ENCODE measurements at places on chromosomes 3 and 15.
A peak's percentile ranks its signal among the peaks of the same experiment; 100 is the strongest.

- DNase-seq: no peak
These were observed 514.6 kb downstream of the NLGN1 start for GRCh38 chr3:173912126-173912525.

DNA sequence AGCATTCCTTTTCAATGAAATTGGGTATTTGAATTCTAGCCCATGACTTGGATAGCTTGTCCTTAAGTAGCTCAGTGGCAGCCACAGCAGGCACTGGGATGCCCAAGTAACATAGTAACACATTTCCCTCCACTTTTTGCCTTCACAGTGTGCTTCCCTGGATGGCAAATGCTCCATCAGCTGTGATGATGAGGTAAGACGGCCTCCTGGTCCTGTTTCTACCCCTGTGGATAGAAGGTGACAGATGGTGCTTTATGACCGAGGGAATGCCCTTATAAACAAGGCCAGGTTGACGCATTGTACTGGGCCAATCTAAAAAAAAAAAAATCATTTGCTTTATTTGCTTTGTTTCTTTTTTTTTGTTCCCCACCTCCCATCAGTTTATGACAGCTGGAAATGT is 41.8 kb upstream of the LRTM1 start:
- DNase-seq: no peak

DNA sequence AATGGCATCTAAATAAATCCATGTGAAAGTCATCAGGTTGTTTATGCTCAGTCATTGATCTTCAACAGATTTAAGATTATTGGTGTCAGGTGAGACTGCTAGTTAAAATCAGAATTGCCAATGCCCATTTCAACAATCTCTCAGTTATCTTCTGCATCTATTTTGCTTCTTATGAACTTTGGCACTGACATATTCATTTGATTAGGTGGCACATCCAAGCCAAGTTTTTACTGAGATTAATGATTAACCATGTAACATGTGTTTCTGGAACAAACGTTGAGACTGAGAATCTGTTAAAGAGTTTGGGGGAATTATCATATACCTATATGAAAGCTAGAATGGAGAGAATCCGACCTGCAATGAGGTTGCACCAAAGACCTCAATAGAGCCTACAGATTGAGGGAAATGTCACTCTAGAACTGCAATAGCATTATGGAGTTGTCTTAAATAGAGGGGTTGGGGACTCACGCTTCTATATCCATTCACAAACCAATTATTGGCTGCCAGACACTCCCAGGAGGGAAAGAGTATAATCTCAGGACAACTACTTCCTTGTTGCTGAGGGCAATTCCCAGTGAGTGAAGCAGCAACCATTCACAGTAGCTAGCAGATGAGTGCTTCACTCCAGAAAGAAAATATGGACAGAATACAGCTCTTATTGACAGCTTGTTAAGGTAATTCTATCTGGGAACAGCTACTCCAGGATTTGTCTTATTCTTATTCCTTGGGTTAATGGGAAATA is 891.3 kb downstream of the SQOR start:
- DNase-seq: no peak

DNA sequence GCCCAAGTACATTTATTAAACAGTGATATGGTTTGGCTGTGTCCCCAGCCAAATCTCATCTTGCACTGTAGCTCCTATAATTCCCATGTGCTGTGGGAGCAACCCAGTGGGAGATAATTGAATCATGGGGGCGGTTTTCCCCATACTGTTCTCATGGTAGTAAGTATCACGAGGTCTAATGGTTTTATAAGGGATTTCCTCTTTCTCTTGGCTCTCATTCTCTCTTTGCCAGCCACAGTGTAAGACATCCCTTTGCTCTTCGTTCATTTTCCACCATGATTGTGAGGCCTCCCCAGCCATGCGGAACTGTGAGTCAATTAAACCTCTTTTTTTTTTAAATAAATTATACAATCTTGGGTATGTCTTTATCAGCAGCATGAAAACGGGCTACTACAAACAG is 228.0 kb upstream of the TP63 start:
- DNase-seq: no peak

DNA sequence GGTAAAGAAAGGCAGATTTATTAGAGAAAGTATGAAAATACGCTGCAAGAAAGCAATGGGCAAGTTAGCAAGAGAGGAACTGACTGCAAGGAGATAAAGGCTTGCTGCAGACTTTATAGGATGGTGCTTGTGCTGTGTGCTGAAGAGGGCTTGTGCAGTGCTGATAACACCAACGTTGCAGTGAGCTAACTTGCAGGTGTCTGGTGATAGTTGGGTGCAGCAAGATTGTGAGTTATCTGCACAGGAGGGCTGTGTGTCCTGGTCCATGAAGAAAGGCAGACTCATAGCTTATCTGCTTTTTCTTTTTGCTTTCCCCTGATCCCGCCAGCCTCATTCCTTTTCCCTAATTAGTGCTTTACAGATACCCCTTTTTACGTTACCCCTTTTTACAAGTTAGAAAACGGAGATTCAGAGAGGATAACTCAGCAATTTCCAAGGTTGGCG is 58.0 kb upstream of the ZNF148 start:
- no peak for DNase-seq

DNA sequence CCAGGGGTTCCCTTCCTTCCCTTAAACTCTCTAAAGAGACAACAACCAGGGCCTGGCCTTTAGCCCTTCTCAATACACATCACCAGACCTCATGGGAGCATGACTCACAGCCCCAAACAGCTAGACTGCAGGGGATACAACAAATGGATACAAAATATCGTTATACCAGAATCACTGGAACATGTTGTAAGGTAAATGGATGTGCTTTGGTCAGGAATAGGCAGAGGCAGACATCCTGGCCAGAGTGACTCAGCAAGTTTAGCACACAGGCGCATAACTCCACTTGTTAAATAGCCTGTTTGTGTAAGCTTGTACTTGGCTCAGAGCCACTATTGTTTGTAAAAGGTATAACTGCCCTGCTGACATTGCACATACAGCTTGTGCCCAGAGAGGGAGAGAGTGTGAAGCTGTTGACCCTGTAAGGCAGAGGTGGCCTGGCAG is 18.3 kb downstream of the TMED3 start:
- no peak for DNase-seq

DNA sequence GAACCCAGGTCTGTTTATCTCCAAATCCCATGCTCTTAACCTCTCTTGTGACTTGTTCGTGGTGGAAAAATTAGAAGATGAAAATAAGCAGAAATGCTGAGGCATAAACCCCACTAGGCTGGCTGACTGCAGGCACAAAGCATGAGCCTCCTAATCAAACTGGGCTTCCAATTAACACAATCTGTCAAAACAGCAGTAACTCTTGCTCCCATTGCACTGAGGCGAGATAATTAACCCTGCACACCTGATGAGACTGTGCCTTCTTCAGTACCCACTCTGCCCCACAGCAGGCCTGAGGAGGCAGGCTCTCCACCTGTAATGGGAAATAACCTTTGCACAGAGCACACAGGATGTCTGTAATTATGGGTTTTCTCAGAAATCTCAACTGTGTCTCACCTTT is 284.4 kb upstream of the WNT5A start:
- DNase-seq: no peak

- DNase-seq: no peak
These were observed 502.5 kb upstream of the NECTIN3 start for GRCh38 chr3:110569073-110569472.

DNA sequence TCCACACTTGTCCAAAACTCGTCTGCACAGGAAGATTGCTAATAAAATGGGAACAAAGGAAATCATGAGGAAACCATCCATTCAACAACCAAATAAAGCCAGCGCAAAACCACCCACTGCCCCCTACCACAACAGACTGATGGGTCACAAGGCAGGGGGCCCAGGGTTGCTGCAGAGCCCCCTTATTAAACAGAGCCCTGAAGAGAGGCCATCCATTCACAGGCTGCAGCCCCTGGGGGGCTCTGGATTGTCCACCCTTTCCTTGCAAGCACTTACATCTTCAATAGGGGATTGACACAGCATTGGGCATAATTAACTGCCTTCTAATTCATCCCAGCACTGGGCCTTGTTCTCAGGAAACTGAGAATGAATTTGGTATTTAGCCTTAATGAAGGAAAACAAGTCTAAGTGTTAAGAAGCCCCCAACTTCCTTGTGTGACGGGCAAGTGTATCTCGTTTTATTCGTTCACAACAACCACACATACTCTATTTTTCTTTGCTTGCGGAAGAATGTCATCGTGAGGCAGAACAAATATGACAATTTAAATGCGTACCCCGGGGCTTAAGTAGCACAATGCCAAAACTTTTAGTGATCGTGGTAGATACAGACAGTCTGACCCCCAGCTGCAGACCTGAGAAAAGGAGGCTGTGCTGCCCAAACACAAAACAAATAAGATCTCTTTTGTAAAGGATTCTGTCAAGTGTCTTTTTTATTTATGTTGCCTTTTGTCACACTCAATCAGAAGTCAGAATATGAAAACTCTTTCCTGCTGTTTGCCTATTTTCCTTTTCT is 144.0 kb downstream of the SEMA6D start:
- no peak for DNase-seq

DNA sequence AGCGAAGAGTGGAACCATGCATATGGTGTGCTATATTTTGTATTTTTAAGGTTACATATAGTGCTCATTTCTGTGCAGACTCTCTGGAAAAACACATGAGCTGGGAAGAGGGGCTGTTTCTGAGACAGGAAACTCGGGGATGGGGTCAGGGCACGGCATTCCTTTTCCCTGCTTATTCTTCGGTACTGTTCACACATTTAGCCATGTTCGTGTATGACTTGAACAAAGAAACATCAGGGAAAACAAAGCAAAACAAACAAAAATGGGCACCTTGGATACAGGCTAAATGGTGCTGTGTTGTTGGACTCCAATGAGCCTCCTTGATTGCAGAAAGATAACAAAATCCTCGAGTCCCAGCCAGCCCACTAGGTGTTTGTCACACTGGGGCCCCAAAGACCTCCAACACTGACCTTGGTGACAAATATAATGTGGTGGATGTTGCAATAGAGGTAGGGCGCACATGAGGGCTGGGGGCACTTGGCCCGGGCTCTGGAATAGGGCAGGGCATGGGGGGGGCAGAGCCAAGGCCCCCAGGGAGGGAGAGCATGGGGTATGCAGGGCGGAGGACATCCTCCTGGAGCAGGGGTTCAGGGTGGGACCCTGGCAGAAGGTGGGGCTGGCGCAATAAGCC is 19.3 kb downstream of the DNASE1L3 start:
- DNase-seq: no peak

- no peak for DNase-seq
These were observed 101.1 kb downstream of the RPLP1 start for GRCh38 chr15:69553686-69554085.

- DNase-seq: no peak
These were observed 1.8 kb downstream of the ARHGEF26 start for GRCh38 chr3:154122912-154123559.

DNA sequence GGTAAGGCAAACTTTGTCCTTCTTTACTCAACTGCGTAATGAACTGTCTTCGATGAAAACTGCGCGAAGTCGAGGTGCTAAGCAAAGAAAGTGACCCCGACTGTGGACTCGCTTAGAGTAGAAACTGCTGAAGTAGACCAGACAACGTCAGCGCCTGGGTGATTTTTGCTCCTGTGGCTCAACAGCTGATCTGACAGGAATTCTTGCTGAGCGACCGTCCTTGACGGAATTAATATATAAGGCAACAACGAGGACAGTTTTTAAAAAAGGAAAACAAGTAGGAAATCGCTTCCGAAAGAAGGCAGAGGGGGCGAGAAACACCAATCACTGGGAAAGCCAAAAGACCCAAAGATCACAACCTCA is 541 bp downstream of the RPS27L start:
- peak; percentile 35 for DNase-seq

DNA sequence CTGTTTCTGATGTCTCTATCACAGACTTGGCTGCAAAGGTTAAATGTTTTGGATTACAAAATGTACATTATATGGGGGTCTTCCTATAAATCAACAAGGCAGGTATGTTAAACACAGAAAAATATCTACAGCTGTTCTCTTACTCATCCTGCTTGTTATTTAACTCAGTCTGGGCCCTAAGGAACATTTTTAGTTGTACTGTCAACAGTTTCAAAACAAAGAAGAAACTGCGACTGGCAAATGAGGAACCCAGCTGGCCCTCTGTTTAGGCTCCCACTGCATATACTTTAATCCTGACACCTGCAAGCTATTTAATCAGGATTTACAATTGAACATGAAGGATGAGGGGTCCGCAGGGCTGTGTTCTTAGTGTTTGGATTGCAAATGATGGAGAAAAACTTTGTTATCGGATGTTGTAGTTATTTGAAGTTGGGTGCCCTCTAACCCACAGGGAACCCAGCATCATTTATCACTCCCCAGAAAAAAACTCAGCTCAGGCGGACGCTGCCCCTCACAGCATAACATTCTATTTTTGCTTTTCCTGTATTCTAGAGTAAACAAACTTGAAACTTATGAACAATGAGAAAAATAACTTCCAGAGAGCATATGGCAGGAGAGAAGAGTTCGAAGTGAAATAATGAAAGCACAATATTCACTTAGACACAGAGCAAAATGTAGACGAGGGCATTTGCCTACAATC is 91.2 kb downstream of the POLR2M start:
- no peak for DNase-seq

DNA sequence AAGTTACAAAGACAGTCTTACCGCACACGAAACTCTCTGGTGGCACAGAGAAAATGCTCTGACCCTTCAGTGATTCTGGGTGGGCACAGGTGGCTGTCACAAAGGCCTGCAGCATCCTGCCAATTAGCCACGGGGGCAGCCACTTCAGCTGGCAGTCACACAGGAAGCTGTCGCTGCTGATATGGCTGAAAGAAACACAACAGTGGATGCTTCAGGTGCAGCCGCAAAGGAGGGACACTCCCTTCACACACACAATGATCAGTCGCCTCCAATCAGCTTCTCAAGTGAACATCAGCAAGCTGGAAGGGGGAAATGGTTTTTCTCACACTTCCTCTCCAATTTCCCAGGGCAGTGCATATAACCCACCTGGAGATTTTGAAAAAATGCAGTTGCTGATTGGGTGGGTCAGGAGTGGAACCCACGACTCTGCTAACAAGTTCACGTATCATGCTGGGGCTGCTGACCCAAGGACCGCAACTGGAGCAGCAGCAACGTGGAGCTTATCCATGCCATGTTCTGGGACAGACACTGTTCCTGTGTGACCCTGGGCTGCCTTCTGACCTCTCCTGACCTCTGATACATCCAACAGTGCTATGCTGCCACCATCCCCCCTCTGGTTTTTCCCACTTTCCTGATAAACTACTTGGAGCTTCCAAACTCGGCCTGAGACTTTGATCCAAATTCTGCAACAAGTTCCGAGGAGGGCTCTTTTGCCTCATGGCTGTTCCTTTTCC is 106.6 kb downstream of the LRIG1 start:
- peak; percentile 15 for DNase-seq

GRCh38 chr3:196995646-196996355 is 27.2 kb upstream of the PIGZ start:
- DNase-seq: no peak

DNA sequence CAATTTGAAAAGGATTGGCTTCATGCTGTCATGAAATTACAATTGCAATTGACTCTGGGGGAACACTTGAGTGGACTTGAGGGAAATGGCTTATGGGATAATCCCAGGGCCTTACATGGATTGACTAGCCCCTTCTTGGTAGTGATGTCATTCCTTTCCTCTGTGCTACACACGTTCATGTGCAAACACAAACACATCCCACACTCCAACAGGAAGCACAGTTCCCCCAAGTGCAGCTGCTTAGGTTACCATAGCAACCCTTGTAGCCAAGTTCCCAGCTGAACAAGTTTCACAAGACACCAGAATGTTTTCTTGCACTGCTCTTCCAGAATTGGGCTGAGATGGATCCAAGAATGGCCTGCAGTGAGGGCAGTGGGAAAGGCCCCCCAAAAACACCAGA is 217.0 kb downstream of the ZNF621 start:
- DNase-seq: no peak
